Mesothelial cell of epicardium (in vitro differentiated cells): ENCODE measurements at places on chromosomes 5 and 9. TPM values are rescaled to one million over a fixed set of nuclear protein-coding genes. Genes with fewer than 3 reads are reported as not detected.

The RMRP gene
- 20,234 to 21,305 TPM (median 21,148 TPM) in 3 replicates for total RNA-seq

DNA sequence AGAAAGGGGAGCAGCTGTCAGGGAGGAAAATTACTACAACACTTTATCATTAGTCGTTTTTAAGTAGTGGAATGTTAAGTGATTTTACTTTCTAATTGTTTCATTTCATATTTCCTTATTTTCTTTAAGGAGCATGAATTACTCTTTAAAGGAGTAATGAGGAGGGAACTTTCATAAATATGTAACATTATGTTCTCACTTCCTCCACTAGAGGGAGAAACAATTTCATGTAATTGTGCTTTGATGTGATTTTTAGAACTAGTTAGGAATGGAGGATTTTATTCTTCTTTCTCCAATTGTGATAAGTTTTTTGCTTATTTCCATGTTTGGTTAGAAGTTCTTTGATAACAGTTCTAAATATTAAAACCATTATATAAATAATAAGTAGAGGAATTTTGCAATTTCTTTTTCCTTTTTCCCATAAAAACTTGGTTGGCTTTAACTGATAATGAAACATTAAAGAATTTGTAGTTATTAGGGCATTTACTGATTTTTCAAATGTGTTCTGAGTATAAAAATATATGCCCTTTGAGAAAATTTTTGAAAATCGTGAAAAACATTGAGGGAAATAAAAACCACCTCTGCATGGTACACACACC is 25.6 kb downstream of the CEP78 start:
- DNase-seq: no peak

GRCh38 chr5:136056771-136057335 is 28.1 kb downstream of the TGFBI start:
- DNase-seq: no peak

- DNase-seq: no peak
Measured at GRCh38 chr5:41161271-41161670, 52.1 kb downstream of the C6 start.

- no peak for DNase-seq
Measured at GRCh38 chr5:147911427-147911826, 5.1 kb upstream of the C5orf46 start.

The GABRA6 gene
- total RNA-seq: not detected in 3 replicates

DNA sequence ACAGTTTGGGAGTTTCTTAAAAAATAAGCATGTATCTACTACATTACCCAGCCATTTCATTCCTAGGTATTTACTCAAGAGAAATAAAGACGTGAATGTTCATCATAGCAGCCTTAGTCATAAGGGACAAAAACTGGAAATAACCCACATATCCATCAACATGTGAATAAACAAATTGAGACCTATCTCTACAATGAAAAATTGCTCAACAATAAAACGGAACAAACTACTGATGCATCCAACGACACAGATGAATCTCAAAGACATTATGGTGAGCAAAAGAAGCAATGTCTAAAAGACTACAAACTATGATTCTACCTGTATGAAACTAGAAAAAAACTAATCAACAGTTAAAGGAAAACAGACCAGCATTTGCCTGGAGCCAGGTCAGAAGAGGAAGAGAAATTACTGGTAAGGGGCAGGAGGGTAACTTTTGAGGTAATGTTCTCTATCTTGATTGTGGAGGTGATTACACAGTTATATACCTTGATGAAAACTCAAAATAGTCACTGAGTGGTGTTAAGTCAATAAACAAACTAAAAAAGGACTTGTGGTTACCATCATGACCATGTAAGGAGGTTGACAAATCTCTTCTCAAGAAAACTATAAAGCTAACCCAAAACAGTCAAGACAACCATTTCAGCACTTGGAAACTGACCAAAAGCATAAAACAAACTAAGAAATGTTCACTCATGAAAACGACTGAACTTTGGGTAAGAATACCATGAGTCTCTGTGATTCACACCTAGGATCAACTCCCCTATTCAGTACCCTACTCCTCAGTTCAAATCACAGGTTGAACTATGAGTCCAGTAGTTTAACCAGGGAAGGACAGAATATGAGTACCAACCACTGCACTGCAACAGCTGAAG is 10.4 kb downstream of the UIMC1 start:
- DNase-seq: no peak

DNA sequence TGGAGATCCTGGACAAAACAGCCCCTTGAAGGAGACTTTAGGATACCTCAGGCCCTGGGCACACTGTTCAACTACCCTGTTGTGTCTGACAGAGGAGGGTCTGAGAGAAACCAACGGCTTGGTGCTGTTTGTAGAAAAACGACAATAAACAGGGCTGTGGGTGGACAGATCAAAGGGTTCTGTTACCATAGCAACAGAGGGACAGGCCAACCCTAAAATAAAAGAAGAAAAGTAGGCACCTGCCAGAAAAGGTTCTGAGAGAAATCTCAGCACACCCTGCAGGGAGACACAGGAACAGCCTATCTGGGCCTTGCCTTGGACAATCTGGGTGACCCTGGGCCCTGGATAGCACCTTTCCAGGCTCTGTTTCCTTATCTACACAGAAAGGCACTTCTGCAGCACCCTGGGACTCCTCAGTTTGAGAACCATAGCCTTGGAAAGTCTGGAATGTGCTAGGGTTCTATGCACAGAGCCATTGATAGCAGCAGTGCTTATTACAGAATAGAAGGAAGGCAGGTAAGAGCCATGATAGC is 104.8 kb upstream of the TBC1D2 start:
- DNase-seq: no peak

- no peak for DNase-seq
Measured at GRCh38 chr9:23728736-23729135, 97.3 kb downstream of the ELAVL2 start.

The MYMK gene
- total RNA-seq: not detected in 3 replicates

GRCh38 chr5:40436535-40437237 is 243.0 kb upstream of the PTGER4 start:
- no peak for DNase-seq
